Right lung (tissue), 10 donors: ENCODE measurements at places on chromosomes 12 and 14.
A peak's percentile ranks its signal among the peaks of the same experiment; 100 is the strongest.

DNA sequence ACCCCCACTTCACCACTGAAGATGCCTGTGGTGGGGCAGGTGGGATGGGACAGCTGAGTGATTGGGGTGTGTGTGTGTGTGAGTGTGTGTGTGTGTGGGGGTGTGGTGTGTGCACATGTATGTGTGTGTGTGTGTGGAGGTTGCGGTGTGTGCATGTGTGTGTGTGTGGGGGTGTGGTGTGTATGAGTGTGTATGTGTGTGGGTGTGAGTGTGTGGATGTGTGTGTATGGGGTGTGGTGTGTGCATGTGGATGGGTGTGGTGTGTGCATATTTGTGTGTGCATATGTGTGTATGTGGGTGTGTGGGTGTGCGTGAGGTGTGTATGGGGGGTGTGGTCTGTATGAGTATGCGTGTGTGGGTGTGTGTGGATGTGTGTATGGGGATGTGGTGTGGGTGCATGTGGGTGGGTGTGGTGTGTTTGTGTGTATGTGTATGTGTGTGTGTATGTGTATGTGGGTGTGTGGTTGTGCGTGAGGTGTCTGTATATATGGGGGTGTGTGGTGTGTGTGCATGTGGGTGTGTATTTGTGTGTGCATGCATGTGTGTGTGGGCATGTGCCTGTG is 61.6 kb downstream of the PLEKHG3 start:
- no peak for DNase-seq

DNA sequence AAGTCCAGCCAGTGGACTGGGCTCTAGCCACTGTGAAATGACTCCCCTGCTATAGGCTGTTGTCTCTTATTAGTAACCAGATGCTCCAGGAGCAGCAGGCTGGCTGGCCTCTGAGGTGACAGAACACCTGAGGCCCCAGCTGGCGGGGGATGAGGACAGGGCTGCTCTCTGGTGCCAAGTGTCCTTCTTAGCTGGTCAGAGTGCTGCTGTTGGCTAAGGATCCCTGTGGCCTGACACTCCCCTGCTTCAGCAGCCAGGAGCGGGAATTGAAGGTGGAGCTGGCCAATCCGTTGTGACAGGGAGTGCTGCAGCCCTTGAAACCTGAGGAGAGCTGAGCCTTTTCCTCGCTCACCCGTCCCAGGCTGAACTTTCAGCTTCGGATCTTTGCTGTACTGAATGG is 30.7 kb downstream of the TMEM229B start:
- DNase-seq: no peak

- DNase-seq: peak; percentile 79
Observed at GRCh38 chr12:121799842-121800693, 3.7 kb upstream of the SETD1B start.

DNA sequence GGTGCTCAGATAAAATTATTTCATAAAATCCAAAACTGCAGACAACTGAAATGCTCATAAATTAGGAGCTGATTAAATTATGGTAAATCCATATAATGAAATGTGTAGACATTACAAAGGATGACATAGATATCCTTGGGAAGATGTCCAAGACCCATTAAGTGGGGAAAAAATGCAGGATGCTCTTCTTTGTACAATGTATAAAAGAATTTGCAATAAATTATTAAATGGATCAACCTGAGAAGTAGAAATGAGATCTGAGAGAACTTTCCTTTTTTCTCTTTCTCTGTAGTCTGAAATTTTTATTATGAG is 336.4 kb upstream of the E2F7 start:
- DNase-seq: no peak

GRCh38 chr12:47985596-47986290 is 18.5 kb downstream of the COL2A1 start:
- no peak for DNase-seq

- no peak for DNase-seq
Observed at GRCh38 chr14:68627050-68627867, 165.6 kb downstream of the ZFP36L1 start.

DNA sequence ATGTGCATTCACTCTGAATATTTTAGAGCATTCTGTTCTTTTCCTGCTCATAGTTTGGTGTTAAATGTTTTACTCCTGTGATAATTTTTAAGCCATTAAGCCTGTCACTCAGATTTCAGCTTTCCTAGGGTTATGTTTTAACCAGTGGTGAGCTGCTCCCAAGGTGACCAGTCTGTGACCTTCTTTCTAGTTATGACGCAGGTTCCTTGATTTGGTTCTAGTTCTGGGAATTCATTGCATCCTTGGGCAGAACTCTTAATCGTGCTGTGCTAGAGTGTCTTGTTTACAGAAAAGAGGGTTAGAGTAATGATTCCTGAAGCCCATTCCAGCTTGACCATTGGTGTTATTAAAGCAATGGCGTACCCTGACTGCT is 2.2 kb downstream of the GABARAPL1 start:
- no peak for DNase-seq

DNA sequence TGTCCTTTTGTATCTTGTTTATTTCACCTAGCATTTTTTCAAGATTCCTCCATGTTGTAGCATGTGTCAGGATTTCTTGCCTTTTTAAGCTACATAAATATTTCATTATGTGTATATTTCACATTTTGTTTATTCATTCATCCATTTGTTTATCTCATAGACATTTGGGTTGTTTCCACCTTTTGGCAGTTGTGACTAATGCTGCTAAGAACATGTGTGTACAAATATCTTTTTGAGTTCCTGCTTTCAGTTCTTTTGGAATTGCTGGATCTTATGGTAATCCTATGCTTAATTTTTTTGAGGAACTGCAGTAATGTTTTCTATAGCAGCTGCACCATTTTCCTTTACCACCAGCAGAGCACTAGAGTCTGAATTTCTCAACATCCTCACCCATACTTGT is 62.4 kb downstream of the SCN8A start:
- DNase-seq: no peak

GRCh38 chr14:55221968-55222367 is 30.6 kb upstream of the DLGAP5 start:
- no peak for DNase-seq

GRCh38 chr14:51202914-51203665 is 37.0 kb upstream of the TMX1 start:
- DNase-seq: no peak

DNA sequence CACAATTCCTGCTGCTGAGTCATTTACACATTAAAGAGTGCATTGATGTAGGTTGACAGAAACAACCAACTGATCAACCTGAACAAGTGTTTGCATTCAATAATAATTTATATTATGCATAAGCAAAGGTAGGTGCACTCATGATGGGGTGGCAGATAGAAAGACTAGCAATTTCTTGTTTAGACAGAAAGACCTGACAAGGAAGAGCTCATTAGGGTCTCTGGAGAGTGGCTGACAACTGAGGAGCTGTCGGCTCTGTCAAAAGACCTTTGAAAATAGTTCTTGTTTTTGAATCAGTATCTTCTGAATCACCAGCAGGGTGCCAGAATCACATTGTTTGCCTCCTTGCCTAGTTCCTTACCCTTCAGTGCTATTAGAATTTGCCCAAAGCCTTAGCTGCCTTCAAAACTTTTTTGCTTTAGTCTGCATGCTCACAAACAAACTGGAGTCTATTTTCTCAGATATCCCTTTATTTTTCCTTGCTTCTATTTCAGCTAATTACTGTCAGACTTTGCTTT is 234.7 kb downstream of the BTG1 start:
- DNase-seq: no peak

DNA sequence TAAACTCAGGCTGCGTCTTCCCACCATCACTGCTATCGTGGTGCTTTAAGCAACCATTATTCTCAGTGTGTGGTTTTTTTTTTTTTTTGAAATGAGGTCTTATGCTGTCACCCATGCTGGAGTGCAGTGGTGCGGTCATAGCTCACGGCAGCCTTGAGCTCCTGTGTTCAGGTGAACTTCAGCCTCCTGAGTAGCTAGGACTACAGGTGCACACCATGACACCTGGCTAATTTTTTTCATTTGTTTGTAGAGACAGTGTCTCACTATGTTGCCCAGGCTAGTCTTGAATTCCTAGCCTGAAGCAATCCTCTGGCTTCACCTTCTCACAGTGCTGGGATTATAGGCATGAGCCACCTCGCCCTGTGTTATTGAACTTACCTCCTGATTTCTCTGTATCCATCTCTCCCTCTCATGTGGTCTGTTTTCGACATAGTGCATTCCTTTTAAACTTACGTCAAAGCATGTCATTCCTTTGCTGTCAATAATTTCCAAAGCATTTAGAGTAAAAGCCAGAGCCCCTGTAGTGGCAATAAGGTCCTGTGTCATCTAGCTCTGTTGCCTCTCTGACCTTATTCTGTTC is 255.5 kb downstream of the SNAPC1 start:
- DNase-seq: no peak

GRCh38 chr12:109473006-109473405 is 4.1 kb downstream of the KCTD10 start:
- DNase-seq: no peak

GRCh38 chr14:53038629-53039028 is 87.8 kb upstream of the FERMT2 start:
- no peak for DNase-seq

- DNase-seq: no peak
Observed at GRCh38 chr12:48690990-48691389, 9.0 kb upstream of the KANSL2 start.

GRCh38 chr12:93135286-93136239 is 206.5 kb upstream of the EEA1 start:
- DNase-seq: no peak

GRCh38 chr12:8909752-8910151 is 4.6 kb upstream of the PHC1 start:
- DNase-seq: no peak

DNA sequence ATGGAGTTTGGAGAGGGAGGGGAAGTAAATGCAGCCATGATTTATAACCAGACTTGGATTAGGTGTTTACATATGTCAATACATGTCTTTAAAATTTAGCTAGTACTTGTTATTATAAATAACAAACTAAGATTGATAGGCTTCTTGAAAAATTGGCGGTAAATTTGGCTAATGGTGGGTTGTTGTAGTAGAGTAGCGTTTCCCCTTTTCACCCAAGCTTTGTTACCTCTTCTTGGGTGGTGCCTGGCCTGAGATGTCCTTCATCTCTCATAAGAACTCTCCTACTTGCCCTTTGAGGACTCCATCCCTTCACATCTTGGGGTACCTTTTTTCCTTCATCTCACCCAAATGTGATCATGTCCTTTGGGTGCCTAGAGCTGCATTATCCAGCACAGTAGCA is 11.2 kb downstream of the MARK3 start:
- no peak for DNase-seq

- no peak for DNase-seq
Observed at GRCh38 chr12:5059358-5059757, 15.7 kb downstream of the KCNA5 start.

DNA sequence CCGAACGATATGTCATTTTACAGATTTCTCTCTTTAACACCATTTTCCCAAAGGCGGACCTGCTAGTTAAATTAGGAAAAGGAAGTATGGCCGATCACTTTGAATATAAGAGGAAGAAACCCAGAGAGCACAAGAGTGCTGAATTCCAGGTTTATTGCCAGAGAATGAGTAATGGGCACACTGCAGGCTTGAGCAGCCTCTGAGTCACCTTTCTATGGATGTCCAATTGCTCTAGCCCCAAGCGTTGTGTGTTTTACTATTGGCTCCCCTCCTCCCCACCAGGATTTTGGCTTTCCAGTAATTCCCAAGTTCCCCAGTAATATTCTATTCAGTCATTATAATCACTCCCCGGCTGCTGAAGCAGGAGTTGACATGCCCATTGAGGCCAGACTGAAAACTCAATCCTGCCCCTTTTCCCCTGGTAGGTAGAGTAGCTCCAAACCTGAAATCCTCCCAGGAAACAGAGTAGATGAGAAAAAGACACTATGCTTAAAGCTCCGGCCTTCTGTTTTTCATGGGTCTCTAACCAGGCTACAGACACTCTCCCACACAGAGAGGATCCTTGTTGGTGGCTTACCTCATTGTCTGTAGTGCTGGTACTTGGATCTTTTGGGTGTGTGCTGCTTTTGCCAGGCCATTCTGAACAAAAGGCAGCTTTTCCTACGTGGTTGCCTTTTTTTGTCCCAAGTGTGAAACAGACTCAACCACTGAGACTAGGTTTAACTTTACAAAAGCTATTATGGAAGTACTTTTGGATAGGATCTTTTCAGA is 704.3 kb upstream of the FLRT2 start:
- no peak for DNase-seq

DNA sequence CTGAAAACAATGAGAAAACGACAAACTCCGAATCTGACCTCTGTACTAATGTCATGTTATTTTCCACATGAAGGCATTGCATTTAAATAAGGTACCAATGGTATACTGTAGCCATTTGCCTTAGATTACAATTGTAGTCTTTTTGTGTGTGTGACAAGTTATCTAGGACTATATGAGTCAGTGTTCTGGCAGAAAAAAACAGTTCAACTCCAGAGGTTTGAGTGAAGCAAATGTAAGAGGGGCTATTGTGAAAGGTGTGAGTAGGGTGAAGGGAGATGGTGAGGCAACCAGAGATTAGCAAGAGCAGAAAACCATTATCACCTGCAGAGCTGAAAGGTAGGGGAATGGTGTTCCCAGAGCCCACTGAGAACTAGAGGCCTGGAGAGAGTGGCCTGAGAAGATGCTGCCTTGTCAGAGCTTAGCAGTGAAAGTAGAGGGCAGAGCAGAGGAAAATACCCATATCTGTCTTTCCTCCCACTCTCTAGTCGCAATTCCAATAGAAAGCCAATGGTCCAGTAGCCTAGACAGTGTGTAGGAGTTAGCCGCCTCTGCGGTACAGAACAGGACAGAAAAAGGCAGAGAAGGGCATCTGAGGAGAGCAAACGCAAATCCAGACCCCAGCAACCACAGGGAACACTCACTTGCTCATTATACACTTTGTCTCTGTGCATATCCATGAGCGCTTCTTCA is 112.2 kb downstream of the DYRK2 start:
- no peak for DNase-seq

- DNase-seq: no peak
Observed at GRCh38 chr14:75647640-75648039, 13.0 kb downstream of the ERG28 start.

GRCh38 chr12:80406253-80406652 is 37.8 kb upstream of the PTPRQ start:
- DNase-seq: no peak

DNA sequence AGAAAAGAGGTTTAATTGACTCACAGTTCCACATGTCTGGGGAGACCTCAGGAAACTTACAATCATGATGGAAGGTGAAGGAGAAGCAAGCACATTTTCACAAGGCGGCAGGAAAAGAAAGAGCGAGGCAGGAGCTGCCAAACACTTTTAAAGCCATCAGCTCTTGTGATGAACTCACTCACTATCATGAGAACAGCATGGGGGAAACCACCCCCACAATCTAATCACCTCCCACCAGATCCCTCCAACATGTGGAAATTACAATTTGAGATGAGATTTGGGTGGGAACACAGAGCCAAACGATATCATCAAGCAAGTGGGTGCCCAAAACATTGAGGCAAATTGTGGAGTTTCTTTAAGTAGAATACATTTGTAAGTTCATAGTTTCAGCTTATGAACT is 957.7 kb downstream of the DIO2 start:
- DNase-seq: no peak

DNA sequence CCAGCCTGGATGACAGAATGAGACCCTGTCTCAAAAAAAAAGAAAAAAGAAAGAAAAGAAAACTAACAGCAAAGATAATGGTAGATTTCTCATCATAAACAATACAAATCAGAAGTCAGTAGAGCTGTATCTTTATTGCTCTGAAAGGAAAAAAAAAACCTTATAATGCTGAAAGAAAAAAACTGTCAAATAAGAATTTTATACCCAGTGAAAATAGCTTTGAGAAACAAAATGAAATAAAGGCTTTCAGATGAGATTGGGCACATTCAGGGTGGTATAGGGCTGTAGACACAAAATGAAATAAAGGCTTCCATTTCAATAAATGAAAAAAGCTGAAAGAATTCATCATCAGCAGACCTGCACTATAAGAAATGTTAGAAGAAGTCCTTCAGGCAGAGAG is 105.0 kb upstream of the FOXN3 start:
- no peak for DNase-seq
